C1 segment of cervical spinal cord (tissue), 14 donors: ENCODE measurements at places on chromosomes 1 and 21.
A peak's percentile ranks its signal among the peaks of the same experiment; 100 is the strongest.

DNA sequence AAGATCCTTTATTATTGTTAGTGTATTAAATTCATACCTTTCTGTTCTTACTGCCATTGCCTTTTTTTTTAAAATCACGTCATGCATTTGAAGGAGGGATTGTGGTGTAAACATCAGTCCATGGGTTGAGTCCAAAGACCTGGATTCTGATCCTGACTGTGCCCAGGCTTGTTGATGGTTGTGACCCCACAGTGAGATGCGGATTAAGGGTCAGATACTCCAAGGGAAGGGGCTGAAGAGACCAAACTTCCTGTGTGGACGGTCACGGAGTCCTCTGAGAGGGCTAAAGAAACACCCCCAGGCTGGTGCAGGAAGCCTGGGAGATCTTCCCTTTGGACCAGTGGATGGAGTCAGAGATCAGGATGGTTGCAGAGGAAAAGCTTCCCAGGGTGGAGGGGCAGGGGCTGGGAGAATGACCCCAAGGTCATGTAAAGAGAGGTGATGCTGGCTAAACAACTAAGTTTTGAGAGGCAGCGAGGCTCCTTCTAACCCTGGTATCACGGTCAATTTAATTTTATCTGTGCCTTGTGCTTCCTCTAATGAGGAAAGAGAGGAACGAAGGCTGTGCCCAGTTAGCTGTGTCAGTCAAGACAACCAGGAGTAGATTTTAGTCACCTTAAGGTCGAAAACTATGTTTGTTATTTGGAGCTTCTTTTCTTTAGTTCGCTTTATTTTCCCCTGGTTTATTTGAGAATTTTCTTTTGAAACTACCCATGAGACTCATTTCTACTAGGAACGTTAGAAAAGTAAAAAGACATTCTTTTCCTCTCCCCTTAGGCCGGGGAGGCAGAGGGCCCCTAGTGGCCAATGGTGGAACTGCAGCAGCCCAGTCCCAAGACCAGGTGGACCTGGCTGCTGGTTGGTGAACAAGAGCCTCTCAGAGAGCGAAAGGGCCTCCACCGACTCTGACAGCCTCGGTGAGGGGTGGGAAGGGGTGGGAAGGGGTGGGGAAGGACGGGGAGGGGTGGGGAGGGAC, 8.7 kb upstream of the GPR161 start:
- DNase-seq: peak; percentile 63

GRCh38 chr1:84282780-84283333, 18.7 kb upstream of the SAMD13 start:
- DNase-seq: no peak

- no peak for DNase-seq
Observed at GRCh38 chr1:65832296-65832695, 39.6 kb downstream of the PDE4B start.

GRCh38 chr21:26096494-26097371, 73.8 kb downstream of the APP start:
- DNase-seq: no peak

DNA sequence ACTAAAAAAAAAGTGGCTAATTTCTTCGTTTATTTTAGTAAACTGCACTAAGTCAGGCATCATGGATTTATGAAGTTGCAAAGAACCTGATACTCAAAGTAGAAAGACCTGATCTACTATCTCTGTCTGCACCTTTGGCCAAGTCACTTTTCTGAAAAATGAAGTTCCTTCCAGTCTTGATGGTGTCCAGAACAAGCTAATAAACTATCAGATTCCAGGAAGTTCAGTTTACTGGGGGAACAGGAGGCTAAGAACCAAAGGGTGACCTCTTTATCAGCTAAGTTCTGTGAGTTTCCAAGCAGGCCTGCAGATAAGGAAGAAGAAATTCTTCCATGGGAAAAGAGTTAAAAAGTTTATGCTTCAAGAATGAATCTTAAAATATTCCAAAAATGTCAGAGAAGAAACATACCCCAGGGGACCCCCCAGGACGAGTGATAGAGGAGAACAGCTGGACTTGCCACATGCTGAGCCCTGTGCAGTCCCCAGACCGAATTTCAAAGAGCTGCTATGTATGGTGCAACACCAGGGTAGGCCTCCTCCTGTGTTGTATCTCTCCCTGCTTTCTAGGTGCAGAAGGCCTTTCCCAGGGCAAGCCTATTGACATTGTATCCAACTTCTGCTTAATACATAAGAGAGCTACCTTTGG, 72.8 kb upstream of the FGGY start:
- DNase-seq: no peak

DNA sequence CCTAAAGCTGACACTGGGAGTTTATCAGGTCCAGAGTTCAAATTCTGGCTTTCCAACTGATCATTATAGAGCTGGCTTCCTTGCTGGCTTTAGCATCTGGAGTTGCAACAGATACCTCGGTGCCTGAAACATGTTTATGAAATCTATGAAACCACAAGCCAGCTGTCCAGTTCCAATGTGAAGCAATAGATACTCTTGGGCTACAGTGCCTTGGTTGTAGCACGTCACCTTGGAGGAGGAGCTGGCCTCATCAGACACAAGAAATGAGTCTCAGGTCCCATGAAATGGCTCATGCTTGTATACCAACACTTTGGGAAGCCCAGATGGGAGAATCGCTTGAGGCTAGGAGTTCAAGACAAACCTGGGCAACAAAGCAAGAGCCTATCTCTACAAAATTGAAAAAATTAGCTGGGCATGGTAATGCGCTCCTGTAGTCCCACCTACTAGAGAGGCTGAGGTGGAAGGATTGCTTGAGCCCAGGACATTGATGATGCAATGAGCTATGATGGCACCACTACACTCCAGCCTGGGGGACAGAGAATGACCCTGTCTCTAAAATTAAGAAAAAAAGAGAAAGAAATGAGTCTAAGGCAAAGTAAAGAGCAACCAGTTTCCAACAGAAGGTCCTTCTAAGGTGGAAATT, 132.5 kb upstream of the ZNF648 start:
- DNase-seq: no peak

DNA sequence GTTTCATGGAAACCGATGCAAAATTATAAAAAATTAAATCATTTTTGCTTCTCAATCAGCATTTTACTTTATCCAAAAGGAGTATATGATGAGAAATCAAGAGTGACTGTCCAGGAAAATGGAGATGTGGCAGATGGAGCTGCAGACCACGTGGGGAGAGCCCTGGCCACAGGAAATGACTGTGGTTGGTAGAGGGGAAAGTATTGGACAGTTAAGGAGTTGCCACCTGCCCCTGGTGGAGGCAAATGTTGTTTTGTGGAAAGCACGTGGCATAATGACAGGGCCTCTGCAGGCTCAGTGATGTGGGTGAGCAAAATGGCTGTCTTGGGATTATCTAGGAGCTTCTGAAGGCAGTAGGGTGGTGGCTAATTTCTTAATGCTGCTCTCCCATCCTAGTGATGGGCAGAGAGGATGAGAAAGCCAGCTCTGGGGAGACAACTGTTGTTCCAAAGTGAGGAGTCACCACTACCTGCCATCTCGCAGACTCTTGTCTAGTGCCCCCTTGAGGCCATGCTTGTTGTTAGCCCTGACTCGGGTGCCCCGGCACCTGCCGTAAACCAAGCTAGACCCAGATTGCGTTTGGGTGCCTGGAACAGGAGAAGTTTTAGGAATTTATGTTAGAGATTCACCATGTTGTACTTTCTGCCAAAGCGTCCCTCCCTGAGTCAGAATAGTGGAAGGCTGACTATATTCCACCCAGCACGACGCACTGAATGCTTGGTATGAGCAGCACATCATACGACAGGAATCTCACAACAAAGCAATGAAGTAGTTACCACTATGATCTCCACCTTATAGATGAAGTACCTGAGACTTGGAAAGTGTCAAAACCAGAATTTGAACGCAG, 144.0 kb downstream of the ROR1 start:
- no peak for DNase-seq

DNA sequence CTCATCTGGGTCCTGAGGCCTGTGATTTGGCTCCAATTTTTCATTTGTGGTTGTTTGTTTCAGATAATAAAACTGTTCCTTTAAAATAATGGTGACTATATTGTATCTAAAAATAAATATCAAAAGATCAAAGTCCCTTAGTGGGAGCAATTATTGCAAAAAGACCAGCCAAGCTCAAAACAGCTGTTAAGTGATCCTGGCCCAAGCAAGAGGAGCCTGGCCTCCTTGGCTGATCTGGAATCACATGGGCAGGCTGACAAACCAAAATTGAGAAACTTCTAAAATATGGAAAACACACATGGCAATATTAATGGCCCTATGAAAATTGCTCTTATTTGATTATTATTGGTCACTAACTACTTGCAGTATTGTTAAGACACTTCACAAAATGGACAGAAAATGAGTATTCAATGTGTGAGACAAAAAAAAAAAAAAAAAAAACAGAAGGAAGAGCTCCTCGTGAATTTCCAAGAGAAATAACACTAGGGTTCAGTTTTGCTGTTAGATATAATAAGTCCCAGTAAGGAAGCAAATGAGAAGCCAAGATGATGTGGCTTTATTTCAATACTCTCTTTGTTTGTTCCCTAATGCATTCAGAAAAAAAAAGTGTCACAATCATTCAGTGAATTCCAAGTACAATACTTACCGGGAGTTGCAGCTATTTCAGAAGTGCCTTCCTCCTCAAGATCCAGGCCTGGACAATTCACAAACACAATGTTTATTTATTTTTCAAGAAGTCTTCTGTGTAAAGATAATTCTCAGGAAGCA, 105.1 kb downstream of the SEC16B start:
- DNase-seq: no peak

GRCh38 chr1:84736445-84736844, 46.2 kb upstream of the SSX2IP start:
- no peak for DNase-seq

GRCh38 chr1:32334864-32335534, 1.0 kb downstream of the MARCKSL1 start:
- peak; percentile 27 for DNase-seq

DNA sequence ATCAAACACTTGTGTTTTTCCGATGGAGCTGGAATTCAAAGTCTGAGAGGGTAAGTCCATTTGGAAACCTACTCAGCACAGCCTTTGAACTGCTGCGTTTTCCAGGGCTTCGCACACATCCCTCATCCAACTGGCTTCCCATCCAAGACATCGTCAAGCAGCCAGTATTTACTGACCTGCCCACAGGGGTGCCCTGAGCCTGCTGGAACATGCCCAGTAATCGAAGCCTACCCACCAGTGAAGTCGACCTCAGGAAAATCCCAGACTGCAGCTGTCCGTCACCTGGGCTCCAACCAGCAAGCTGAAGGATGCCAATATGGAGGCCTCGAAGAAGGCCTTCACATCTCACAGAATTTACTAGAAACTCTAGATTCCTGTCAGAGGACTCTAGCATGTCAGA, 261.6 kb downstream of the PLPP3 start:
- DNase-seq: no peak

- no peak for DNase-seq
Observed at GRCh38 chr1:67749263-67749843, 64.4 kb downstream of the GADD45A start.

DNA sequence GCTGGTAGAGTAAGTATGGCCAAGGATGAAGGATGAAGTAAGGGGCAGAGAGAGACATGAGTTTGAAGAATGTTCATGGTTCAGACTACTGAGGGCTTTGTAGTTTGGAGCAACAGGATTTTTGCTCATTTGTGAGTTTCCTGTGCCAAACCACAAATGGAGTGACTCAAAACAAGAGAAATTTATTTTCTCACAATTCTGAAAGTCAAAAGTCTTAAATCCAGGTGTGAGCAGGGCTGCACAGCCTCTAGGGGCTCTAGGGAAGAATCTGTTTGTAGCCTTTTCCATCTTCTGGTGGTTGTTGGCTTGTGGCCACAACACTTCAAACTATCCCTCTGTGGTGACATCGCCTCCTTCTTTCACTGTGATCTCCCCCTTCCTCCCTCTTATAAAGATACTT, 58.9 kb downstream of the RHOU start:
- DNase-seq: no peak

GRCh38 chr1:77539519-77540142, 142.8 kb downstream of the ZZZ3 start:
- DNase-seq: no peak

GRCh38 chr1:26493938-26494337, 21.7 kb downstream of the HMGN2 start:
- DNase-seq: no peak

- no peak for DNase-seq
Observed at GRCh38 chr1:116493484-116494352, 77.1 kb downstream of the CD58 start.

- no peak for DNase-seq
Observed at GRCh38 chr1:30704271-30704670, 19.1 kb downstream of the MATN1 start.

- DNase-seq: peak; percentile 59
Observed at GRCh38 chr1:46394108-46394871, at the start of gene FAAH. FAAH (plus strand) TSS chr1:46394317; CDS start chr1:46394349, 32 bp downstream.

- no peak for DNase-seq
Observed at GRCh38 chr1:77375990-77376389, 94.2 kb downstream of the AK5 start.

DNA sequence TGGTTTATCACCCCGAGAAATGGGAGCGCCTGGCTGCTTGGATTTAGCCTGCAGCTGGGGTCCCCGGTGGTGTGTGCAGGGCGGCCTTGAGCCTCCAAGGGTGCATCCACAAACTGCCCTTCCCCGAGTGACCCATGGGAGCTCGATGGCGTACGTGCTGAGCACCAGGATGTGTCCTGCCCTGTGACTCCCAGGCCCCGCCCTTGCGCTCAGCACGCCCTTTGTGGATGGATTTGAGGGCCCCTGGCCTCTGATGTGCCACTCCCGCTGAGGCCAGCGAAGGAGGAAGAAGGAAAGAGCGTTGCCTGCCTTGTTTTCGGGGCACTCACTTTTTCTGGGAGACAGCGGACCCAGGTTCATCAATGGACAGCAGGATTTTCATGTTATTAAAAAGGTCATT, 1.7 kb upstream of the TFF3 start:
- DNase-seq: no peak

- DNase-seq: peak; percentile 15
Observed at GRCh38 chr1:62012836-62013235, 181.8 kb upstream of the L1TD1 start.

DNA sequence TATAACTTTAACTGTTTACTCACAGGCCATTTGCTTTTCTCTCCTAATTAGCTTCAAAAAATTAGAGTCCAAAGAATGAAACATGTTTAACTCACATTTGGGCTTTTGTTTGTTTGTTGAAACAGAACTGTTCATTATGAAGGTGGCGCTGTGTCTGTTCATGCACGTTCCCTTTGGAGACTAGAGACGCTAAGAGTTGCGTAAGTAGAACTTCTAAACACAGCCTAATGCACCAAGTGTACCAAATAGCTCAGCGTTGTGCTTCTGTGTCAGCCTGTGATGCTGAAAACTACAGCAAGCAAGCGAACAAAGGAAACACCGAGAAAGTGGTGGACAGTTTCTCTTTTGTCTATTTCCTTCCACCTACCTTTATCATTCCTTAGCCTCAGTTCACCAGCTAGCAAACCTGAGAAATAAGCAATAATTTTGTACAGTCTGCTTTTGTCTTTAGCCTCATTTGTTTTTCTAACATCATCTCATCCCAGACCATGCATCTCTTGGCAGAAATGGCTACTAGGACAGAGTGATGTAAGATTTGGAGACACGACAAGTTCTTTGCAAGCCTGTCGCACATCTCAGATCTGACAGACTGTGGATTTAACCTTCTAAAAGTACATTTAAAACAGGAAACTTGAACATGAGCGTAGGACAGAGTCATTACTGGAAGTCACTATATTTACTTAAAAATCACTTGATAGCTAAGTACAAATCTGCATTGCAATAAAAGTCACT, 375.1 kb downstream of the RYR2 start:
- no peak for DNase-seq

GRCh38 chr1:169901115-169901514, 7.4 kb upstream of the SCYL3 start:
- DNase-seq: no peak

- DNase-seq: peak; percentile 77
Observed at GRCh38 chr1:43453442-43454269, at the start of gene HYI. HYI (minus strand) TSS chr1:43453931; CDS start chr1:43453793, 138 bp downstream.
